ENCODE measurements at places on chromosomes 13 and 19.

GRCh38 chr19:29287061-29287460, 74.1 kb upstream of the UQCRFS1 start:
- no peak for DNase-seq

DNA sequence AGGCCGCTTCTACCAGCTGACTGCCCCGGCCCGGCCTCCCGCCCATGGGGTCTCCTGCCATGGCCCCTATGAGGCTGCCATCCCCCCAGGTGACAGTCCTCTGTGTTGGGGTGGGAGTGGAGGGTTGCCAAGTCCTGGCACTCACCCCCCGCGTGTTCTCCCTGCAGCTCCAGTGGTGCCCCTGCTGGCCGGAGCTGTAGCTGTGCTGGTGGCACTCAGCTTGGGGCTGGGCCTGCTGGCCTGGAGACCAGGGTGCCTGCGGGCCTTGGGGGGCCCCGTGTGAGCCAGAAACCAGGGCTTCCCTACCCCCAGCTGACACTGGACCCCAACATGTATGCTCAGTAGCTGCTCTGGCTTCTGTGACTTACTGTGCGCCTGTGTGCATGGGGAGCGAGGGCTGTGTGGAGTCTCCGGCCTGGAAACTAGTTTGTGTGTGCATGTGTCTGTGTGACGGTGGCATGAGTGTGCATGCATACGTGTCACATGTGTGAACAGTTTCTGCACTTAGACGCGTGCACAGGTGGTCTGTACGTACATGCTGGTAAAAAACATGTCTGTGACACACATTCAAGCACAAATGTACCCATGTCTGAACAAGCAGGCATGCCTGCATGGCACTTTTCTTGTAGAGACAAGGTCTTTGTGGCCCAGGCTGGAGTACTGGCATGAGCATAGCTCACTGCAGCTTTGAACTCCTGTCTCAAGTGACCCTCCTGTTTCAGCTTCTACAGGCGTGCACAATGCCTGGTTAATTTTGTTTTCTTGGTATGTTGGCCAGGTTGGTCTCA, 4.9 kb downstream of the ACP4 start:
- DNase-seq, result no peak

DNA sequence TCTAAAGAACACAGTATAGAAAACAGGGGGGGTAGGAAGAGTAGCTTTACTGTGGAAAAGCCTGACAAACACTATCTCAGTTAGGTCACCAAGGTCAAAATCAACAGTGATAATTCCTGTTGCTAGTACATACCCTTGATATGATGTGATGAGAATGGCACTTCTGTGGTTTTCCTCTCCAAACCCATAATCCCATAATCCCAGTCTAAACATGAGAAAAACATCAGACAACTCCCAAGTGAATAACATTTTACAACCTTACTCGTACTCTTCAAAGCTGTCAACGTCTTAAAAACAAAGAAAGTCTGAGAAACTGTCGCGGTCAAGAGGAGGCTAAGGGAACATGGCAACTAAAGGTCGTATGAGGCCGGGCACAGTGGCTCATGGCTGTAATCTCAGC, 137.6 kb downstream of the FOXO1 start:
- no peak for DNase-seq

DNA sequence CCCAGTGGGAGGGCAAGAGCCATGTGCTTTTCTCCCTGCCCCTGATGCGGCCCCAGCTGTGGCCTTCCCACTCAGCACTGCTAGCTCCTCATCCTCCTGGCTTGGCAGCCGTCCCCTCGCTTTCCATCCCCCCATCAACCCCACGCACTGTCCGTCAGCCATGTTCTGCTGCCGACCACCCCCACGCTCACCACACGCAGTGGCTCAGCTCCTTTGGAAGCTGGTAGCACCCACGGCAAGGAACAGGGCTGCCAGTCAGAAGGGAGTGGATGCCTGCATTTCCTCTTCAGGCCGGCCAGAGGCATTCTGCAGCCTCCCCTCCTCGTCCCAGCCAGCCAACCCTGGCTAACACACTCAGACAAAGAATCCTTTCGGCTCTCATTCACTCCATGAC, 6.3 kb downstream of the CALM3 start:
- DNase-seq, result peak; percentile 5

DNA sequence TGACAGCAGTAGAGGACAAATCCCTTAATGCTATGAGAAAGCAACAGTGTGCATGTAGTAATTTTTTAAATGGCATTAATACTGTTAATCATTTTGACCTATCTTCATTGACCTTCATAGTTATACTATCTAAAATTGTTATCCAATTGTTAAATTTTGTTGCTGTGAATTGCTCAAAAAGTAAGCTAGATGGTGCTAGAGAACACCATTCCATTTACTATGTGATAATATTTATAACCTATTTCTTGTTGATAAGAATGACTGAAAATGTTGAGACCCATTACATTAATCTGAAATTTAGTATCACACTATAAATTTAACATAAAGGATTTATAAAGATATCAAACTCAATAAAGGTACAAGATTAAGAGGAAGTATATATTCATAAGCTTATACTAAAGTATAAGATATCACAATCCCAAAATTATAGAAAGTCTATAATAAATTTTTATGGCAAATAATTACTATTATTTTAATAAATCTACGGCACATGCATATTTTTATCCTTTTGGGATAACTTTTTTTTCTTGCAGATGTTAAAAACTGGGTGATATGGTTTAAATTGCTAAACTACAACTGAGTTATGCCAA, 1573.3 kb downstream of the PCDH9 start:
- DNase-seq, result peak; percentile 1

DNA sequence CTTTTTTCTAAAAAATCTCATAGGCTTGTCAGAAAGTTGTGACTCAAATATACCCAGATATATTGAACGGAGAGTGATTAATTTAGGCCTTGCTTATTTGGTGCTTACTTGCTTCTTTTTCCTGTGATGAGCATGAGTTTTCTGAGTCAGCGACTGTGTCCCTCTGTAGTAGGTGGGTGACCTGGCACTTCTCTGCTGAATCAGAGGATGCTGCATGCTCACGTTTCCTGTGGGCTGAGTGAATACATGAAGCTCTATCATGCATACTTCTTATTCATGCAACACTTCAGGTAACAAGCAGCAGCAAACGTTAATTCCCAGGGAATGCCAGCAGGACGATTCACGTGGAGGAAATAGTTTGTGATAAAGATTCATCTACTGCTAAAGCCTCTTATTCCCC, 245.0 kb downstream of the KLF5 start:
- no peak for DNase-seq

DNA sequence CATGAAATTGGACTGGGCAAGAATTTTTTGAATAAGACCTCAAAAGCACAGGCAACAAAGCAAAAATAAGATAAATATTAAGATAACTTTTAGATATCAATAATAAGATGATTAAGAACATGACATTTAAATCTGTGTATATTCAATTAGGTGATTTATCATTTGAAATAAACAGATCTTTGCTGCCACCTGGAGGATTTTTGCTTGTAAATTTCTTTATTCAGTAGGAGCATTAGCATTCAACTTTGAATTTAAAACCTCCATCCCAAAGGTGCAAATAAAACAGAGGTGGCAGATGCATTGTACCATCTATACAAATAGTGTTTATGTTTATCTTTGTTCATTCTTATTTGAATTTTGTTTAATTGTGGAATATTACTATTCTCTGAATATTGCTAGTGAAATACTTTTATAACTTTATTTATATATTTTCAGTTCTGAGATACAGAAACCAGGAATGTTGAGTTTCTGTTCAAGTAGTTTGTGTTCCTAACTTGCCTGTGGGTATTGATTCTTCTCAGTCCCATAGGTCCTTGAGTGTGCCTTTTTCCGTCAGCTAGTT, 20.9 kb downstream of the COG6 start:
- DNase-seq, result no peak

GRCh38 chr13:49625392-49626079, 2.8 kb upstream of the ARL11 start:
- DNase-seq, result no peak

All from hepatic stellate cell (primary cell).